Activated CD4-positive, alpha-beta T cell treated with anti-CD3 and anti-CD28 coated beads, Interleukin-2, amount 50 U/mL, for 16 hours (primary cell): ENCODE measurements at places on chromosomes 2 and 18.
A peak's percentile ranks its signal among the peaks of the same experiment; 100 is the strongest.

- no peak for DNase-seq
Measured at GRCh38 chr2:20523073-20523798, 76.4 kb downstream of the RHOB start.

GRCh38 chr2:173145454-173145853 lies 69.8 kb downstream of the MAP3K20 start:
- DNase-seq, result peak; percentile 77

GRCh38 chr18:58175786-58176176 lies 131.8 kb downstream of the NEDD4L start:
- DNase-seq, result no peak

- no peak for DNase-seq
Measured at GRCh38 chr2:28930205-28930604, 35.7 kb downstream of the WDR43 start.

DNA sequence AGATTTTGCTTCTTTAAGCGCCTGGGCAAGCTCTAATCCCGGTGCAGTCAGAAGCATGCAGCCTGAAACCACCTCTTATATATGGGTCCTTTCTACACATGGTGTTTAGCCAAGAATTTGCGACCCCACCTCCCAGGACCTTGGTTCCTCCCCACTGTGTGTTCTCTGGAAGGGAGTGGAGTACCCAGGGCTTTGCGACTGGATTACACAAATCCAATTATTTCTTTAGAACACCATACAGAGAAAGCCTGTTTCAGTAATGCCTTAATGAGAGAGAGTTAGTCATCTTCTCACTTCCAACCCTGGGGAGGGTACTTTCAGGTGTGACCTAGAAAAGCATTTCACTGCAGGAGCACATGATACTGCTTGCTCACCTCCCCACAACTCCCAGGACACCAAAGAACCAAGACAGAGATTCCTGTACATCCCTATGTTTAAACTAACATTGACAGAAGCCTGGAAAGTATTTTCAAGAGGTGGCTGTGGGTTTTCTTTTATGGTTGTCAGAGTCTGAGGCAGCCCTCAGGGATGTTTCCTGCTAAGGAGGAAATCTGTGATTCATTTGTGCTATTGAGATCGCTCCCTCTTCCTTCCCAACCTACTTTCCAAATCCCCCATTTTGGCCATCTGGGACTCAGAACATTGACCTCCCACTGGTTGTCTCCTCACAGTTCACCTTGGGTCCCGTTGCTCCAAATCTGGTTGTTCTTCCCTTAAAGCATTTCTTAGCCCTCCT lies at the start of gene CAPN14:
Gene CAPN14 (minus strand): TSS at position 51 of the 736 bp plus-strand sequence. CDS start 12,068 bp downstream, outside the sequence.
- DNase-seq, result peak; percentile 37

- no peak for DNase-seq
Measured at GRCh38 chr2:19419211-19419880, 60.9 kb upstream of the OSR1 start.

- DNase-seq, result no peak
Measured at GRCh38 chr2:48496849-48497248, 33.1 kb upstream of the STON1 start.

DNA sequence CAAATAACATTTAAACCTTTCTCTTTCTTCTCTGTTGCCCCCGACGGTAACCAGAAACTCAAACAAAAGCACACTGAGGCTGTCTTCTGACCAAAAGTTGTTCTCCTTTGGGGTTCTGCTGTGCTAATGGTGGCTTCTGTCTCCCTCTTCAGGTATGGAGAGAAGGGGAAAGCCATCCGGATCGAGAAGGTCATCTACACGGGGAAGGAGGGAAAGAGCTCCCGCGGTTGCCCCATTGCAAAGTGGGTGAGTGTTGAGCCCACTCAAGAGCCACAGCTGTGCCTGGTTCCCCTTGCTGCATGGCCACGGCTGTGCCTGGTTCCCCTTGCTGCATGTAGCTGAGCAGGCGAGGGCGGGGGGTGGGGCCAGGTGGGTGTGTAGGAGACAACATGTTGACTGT lies 67.4 kb downstream of the BOLA3 start:
- no peak for DNase-seq

- DNase-seq, result no peak
Measured at GRCh38 chr2:215271446-215271845, 40.4 kb upstream of the ATIC start.

GRCh38 chr2:40546439-40547191 lies 94.7 kb upstream of the SLC8A1 start:
- DNase-seq, result no peak

GRCh38 chr2:233990261-233990798 lies 60.2 kb upstream of the SPP2 start:
- DNase-seq, result peak; percentile 69

- no peak for DNase-seq
Measured at GRCh38 chr2:211652327-211652726, 886.3 kb downstream of the ERBB4 start.

- no peak for DNase-seq
Measured at GRCh38 chr2:204046145-204046544, 109.6 kb downstream of the ICOS start.

DNA sequence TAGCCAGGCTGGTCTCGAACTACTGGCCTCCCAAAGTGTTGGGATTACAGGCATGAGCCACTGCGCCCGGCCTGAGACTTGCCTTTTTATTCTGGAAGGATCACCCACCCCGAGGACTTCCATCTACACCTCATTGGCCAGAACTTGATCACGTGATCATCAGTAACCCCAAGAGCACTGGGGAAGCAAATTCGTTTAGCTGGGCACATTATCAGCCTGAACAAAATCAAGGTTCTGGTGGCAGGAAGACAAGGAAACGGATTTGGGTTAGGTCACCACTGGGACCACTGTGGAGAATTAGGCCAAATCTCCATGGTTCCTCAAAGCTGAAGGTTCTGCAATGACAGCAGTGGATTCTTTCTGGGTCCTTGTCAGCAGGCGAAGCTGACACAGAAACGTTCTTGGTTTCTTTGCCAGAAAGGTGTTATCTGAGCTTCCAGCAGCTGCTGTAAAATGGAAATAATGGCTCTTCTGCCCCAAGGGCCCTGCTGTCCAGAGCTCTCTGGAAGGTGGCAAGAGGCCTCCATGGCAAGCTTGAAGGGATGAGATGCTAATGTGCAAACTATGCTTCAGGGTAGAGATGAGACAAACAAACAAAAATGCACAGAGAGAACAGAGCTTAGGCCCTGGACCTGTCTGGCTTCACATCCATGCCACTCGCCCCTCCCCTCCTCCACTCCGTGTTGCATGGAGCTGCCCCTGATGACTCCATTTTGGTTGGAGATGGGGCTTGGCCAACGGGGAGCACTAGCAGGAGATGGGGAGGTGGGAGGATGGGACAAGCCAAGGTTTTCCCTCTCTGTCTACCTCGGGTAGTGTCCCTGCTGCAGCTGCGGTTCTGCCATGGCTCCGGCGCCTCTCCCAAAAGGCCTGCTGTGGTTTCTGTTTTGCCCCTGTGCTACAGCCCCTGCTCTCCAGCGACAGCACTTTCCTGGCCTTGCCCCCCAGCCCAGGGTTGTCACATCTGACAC lies 28.4 kb downstream of the TMEM177 start:
- no peak for DNase-seq

DNA sequence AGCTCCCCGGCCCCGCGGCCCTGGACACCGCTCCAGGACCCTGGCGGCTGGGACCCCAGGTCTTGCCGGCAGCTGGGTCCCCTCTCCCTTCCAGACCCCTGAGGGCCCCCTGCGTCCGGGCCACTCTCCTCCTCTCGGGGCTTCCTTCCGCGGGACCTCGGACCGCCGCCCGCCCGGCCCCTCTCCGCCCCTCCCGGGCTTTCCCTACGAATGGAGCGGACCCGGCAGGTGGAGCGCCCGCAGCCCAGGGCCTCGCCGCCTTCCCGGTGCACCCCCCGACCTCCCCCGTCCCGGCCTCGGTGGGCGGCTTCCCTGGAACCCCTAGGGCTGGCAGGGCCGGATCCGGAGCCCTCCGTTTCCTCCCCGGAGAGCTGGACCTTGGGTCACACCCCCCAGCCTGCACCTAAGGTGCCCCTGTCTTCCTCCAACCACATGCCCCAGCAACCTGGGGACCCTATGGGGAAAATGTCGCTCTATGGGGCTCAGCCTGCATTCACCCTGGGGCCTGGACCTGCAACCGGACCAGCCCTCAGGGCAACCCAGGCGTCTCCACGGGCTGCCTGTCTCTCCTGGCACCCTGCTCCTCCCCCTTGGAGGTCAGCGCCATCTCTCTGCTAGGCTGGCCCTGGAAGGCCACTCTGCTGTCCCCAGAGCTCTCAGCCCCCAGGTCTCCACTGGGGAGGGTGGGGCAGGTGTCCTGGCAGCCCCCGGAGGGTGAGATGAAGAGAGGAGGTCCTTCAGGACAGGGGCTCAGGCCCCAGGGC lies 730 bp downstream of the B3GNT7 start:
- no peak for DNase-seq

DNA sequence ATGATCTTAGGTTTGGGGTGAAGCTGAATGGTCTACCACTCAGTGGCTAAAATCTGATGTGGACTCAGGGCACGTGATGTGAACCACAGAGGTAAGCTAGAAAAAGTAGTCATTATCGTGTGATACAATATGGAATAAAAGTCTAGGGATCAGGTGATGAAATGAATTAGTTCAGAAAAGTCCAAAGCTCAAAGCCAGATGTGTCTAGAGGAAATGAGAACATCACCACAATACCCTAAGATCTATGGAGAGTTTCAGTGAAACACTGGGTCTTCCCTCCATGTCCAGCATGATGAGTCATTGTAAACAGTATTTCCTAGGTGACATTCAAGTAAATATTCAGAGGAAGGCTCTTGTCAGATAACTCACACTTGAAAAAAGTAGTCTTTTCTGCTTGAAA lies 1257.4 kb upstream of the ZEB2 start:
- DNase-seq, result no peak

DNA sequence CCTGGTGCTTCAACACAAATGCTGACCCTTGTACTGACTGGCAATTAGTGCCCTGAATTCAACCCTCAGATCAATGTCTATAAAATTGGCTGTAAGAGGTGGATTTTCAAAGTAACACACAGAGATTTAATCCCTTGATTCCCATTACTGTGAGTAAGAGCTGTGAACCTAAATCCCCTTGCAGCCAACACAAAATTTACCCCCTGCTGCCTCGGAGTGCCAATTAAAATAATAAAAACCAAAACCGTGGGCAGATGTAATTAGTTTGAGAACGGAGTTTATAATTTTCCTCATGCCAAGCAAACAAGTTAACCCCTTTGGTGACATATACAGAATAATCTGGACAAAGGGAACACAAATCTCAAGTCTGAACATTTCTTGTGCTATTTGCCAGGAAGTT lies 55.8 kb upstream of the REV1 start:
- DNase-seq, result no peak

DNA sequence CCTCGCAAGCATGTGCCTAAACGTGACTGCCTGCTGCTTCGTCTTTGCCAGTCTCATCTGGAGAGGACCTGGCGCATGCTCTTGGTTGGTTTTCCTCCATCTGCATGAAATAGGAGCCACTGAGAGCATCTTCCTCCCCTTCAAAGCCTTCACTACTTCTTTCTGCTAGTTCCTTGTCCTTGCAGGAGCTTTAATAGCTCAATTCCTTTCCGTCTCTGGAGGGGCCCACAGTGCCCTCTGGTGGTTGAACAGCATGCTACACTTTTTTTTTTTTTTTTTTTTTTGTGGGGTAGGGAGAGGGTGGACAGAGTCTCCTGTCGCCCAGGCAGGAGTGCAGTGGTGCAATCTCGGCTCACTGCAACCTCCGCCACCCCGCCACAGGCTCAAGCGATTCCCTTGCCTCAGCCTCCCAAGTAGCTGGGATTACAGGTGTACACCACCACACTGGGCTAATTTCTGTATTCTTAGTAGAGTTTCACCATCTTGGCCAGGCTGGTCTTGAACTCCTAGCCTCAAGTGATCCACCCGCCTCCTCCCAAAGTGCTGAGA lies 59.6 kb downstream of the SP110 start:
- DNase-seq, result peak; percentile 48

DNA sequence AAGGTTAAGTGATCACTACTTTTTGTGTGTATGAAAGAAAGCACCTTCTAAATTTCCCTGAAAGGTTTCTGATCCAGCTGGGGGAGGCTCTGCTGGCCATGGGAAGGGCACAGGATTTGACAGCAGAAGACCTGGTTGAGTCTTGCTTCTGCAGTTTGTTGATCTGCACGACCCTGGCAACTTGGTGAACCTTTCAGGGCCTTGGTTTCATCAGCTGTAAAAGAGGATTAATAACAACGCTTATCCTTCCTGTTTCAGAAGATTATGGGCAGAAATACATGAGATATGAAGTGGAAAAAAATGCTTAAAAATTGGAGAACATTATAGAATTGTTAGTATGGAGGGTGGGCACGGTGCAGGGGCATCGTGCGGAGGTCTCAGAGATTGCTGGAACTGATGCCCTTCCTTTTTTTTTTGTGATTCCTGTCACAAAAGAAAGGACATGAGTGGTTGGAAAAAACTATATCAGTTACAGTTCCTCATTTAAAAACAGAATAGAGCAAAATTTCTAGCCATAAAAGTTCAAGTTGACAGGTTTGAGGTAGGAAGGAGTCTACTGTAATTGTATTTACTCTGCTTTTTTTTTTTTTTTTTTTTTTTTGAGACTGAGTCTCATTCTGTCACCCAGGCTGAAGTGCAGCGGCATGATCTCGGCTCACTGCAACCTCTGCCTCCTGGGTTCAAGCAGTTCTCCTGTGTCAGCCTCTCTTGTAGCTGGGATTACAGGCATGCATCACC lies 47.4 kb downstream of the MFSD6 start:
- DNase-seq, result no peak

GRCh38 chr18:77025831-77026363 lies 106.7 kb downstream of the MBP start:
- no peak for DNase-seq

GRCh38 chr2:218253232-218253625 lies 7.6 kb upstream of the GPBAR1 start:
- DNase-seq, result no peak

DNA sequence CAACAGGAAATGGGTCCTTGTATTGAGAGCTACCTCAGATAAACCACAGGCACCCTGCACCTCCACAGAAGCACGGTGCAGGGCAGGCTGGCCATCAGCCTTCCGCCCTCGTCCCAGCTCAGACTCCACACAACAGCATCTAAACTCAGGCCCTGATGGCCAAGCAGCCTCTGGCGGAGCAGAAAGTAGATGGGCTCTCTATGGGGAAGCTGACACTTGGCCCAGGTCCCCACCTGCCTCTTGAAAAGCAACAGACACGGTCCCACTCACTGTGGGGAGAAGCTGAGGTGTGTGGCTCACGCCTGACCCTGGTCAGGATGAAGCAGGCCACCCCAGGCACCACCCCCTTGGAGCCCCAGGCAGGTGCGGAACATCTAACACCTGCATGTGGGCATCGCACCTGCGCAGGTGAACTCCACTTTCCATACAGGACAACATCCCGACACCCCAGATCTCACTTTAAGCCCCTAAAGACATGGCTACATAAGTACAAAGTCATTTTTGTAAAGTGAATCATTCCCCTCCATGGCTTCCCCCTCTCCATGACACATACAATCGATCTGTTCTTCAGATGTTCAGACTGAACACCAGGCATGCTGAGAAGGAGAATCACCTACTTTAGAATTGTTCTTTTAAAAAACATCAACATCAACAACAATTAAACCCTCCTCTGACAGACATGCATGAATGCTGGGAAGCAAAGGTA lies 208.4 kb downstream of the ZBTB7C start:
- DNase-seq, result no peak

- no peak for DNase-seq
Measured at GRCh38 chr2:236051806-236052205, 116.4 kb downstream of the GBX2 start.
